ENCODE measurements at places on chromosomes 16 and 17.

- DNase-seq = no peak
These were observed 31.1 kb upstream of the CARMIL2 start for GRCh38 chr16:67613808-67614207.

GRCh38 chr17:7811251-7811650, 22.8 kb upstream of the KDM6B start:
- no peak for DNase-seq

DNA sequence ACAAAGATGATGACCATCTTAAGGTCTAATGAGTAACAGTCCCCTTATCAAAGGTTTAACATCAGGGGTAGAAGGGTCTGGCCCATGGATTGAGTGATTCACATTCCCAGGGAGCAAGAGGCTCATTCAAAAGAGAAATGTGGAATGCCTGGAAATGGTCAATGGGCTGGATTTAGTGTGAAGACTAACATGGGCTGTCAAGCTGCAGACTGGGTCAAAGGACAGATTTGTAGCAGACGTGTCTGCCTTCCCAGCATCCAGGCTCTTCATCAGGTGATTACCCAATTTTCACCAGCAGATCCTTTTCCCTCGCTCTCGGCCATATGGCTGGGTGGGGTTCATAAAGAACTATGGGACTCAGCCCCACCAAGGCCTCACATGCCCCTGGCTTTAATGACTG, 26.8 kb downstream of the DCUN1D3 start:
- no peak for DNase-seq

DNA sequence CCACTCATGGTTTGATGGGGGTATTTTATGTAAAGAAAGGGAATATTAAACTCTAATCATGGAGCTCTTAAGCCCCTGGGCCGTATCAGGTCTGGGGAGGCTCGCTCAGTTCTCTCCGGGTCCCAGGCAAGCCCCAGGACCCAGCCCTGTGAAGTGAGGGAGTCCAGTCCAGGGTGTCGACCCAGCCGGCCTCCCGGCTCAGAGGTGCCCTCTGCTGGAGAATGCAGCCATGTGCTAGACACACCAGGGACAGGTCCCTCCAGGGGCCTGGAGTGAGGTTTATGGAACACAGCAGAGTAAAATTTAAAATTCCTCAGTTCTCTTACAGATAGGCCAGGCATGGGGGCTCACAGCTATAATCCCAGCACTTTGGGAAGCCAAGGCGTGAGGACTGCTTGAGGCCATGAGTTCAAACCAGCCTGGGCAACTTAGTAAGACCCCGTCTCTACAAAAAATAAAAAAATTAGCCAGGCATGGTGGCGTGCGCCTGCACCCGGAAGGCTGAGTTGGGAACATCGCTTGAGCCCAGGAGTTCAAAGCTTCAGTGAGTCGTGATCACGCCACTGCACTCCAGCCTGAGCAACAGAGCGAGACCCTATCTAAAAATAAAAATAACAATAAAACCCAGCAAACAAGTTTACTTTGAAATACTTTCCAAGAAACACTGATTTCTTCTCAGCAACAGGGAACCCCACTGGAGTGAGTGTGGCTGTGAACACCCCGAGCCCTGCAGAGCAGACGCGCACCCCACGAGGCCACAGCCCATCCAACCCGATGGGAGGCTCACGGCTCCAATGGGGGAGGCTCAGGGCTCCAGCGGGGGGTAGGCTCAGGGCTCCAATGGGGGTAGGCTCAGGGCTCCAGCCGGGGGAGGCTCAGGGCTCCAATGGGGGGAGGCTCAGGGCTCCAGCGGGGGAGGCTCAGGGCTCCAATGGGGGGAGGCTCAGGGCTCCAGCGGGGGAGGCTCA, 72.2 kb downstream of the ZNF778 start:
- DNase-seq = no peak

GRCh38 chr17:49729069-49729468, 21.3 kb upstream of the SLC35B1 start:
- no peak for DNase-seq

DNA sequence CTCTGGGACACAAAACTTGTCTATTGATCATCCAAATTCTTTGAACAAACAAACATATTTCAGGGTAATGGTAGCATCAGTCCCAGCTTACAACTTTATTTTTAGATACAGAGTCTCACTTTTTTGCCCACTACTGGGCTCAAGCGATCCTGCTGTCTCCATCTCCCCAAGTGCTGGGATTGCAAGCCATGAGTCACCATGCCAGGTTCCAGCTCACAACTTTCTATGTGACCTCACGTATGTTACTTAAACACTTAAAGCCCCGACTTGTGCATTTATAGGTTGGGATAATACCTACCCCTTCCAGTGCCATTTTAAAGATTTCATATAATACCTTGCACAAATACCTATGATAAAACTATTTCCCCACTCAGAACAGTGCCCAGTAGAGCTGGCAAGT, 42.0 kb upstream of the KSR1 start:
- DNase-seq = no peak

DNA sequence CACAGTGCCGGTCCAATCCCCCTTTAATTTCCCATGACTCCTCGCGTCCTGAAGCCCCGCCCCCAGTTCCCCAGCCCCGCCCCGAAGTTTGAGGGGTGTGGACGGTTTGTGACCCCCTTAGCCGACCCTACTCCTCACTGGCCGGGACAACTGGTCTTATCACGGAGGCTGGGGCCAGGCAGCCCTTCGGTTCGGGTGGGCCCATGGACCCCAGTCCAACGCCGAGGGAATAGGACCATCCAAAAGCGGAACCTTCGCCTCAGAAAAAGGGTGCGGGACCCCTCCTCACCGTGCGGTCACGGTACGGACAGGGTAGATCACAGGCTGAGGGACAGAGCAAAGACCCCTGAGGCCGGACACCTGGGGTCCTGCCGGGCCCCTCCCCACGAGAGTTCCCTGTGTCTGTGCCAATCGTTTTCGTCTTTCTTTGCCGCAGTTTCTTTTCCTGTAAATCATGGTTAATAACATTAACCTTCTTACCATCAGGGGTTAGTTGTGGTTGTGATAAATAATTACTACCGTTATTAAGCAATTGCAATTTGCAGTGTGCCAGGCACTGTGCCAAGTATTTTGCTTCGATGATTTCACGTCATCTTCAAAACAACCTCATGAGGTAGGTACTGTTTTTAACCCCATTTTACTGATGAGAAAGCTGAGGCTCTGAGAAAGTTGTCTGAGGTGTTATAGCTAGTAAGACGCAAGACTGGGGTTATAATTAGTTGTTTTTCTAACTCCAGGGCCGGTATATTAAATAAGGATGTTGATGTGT, 543 bp downstream of the TMUB2 start:
- DNase-seq = no peak

DNA sequence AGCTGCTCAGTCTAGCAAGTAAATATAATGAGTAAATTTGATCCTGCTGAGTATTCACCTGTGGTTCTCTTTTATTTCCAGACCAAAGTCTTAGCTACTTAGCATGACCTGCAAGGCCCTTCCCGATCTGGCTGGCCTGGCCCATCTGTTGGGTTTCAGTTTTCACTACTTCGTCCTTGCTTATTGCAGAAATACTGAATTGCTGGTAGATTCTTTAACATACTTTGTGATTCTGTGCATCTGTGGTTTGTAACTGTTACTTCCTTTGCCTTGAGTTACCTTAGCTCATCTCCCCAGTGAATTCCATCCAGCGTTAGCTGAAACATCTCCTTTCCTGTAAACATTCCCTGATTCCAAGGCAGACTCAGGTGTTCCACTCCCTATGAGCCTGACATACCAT, 131.1 kb downstream of the PHKB start:
- no peak for DNase-seq

DNA sequence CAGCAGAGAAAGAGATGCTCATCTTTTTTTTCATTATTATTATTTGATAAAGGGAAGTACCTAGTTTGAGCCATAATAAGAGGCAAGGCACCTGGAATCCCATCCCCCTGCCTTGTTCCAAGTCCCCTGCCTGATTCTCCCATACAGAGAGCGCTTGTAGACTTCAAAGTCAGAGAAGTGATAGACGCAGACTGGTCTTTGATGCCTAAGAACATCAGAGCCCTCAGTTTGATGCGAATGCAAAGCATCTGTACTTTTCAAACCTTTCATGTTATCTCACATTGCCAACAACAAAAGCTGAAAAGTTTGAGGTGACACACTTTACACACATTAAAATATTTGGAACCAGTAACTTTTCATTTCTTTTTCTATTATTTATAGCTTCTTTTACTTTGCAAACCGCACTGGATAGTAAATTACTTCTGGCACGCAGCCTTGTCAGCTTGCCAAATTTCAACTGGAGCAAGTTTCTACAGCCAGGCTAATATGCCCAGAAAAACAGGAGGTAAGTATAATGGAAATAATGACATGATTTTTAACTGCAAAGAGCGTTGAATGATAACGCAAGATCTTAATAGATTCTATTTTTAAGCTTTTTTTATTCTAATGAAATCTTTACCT, 5.9 kb upstream of the UTP6 start:
- DNase-seq = no peak

DNA sequence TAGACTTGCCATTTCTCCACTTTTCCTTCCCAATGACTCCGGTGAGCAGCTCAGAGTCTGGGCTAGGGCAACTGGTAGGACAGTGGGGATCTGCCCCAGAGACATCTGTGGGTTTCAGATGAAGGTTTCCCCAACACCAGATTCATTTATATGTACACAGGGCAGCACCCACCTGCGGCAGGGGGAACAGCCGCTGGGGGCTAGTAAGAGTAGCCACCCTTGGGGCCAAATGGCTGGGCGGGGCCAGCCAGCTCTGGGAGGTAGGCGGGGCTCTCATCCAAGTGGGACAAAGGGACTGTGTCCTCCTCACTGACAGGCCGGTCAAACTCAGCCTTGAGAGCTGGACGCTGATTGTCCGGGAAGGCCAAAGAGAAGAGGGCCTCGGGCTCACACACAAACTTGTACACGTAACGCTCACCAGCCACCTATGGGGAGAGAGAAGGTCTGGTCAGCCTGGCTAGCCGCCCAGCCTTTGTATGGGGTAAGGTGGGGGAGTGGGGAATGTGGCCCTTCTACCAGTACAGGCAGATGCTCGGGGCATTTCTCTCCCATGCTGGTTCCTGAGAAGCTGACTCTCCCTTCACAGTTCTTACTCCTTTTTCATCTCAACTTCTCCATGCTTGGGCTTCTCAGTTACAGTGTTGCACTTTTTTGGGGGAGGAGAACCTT, 17.7 kb downstream of the ETV4 start:
- no peak for DNase-seq

DNA sequence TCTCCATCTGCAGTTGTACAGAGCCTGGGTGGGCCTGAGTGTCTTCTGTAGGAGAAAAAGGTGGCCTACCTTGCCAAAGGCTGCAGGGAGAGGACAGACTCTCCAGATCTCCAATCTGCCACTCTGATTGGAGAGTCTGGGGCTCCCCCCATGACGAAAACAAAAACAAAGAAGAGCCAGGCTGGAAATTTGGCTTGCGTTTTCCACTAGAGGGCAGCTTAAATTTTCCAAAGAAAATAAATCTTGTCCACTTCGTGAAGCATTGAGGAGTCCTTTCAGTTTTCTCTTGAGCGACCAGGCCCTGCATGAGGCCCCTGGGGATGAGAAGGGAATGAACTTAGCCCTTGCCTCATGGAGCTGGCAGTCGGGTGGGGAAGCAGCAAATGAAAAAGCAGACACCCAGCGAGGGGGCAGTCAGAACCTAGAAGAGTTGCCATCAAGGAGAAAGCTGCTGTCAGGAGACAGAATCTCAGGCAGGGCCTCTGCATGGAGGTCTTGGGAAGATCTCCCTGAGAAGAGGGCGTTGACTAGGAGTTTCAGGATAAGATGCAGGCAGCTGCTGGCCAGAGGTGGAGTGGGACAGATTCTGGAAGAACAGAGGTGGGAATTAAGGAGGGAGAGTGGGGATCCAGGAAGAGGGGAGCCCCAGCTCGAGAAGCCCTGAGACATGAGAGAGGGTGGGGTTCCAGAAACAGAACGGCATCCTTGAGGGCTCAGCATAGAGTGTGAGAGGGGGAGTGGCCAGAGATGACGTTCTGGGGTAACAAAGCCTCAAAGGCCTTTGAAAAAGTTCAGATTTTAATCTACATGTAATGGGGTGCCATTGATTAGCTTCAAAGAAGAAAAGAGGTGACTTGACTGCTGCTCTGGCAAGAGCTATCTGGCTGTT, 8.4 kb upstream of the SHCBP1 start:
- peak; percentile 39 for DNase-seq

DNA sequence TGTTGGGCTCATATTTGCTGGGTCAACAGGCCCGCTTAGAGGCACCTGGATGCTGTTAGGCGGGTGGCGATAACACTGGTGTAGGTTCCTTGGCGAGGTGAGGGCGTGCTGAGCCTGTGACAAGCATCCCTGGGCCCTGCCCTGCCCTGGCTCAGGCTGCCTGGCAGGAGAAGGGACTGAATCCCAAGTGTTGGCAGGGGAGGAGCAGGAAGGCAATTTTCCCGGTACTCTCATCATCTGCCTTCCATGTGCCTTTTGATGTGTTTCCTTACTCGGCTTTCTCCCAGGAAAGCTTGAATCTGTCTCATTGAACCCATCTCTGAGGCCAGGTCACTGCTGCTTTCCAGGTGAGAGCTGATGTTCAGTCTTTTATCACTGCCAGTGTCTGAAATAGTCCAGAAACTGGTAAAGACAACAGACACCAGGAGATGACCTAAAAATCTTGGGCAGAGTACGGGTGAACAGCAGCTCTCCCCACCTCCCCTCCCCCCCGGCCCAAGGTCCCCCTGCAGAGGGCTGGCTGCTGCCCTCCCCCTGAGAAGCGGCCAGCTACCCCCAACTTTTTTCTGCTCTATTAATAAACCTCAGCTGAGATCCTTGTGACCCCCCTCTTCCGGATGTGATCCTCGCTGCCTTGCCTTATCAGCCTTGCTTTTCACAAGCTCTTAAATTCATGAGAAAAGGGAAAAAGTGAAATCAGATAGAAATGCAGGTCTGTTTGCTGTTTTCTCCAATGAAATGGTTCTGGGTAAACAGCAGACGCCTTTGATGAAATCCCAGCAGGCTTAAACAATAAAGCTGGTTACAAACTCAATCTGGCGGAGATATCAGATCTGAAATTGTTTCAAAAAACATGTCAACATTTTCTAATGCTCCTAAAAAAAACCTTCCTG, 29.0 kb downstream of the RTN4RL1 start:
- DNase-seq = no peak

DNA sequence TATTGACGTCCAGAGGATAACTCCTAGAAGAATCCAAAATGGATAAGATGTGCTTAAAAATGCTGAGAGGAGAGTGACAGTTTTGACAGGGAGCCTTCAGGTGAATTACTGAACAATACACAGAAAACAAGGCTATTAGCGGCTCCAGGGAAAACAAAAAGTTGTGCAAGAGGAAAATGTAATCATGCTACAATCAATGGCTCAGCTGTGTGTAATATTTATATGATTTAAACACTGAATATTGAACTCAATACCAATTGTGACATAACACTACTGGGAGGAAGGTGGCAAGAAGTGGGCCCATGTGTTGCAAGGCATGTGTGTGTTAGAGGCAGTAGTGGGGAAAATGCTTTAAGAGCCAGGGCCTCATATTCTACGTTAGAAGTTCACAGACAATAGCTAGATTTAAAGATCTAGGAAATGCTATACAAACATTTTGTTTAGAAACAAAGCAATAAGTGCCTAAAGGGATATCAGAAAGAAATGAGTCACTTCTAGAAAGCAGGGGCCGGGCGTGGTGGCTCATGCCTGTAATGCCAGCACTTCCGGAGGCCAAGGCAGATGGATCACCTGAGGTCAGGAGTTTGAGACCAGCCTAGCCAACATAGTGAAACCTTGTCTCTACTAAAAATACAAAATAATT, 253.2 kb upstream of the IRX5 start:
- no peak for DNase-seq

GRCh38 chr17:19343256-19343630, 19.3 kb downstream of the B9D1 start:
- DNase-seq = no peak

Measured in SHP77 treated with DMSO at 0.1 percent for 48 hours (cell line).